ENCODE measurements at places on chromosomes 6 and 20.

DNA sequence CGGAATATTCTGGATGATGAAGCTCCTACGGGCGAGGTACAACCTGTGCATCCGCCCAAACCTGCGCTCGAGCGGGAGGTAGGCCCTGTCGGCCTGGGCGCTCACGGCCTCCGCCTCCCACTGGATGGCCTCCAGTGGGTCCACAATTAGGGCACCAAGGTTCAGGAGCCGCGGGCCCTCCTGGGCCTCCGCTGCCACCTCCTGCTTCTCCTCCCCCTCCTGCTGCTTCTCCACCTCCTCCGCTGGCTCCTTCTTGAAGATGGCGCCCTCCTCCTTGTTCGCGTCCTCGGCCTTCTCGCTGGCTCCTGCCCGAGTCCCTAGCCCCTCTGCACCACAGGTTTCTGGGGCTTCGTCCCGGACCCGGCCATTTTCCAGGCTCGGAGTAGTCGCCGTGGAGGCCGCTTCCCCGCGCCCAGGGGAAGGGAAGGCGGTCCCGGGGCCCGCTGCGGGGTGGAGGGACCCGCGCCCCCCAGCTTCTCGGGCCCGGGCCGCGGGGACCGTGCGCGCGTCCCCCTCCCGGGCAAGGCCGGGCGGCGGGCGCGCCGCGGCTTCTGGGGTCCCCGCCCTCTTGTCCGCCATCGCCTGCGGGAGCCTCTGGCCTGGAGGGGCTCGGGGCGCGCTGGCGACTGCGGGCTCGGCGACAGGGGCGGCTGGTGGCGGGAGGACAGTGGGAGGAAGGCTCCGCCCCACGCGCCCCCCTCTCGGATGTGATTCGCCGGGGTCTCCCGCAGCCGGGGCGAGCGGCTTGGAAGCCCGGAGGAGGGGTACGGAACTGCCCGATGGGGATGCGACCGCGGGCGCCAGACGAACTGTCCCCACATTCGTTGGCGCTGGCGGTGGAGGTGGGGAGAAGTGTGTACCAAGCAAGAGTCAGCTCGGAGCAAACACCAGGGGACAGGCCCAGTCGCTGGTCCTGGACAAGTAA, 17.6 kb downstream of the PLAGL2 start:
- H3K4me3 ChIP-seq = peak overlapping the region; percentile 83
- peak; percentile 86 for DNase-seq
- H3K27me3 ChIP-seq = peaks cover 3% of the 10 kb centered on the region
- peaks cover 56% of the 10 kb centered on the region for H3K4me1 ChIP-seq
- H3K27ac ChIP-seq = peak overlapping the region; percentile 79

DNA sequence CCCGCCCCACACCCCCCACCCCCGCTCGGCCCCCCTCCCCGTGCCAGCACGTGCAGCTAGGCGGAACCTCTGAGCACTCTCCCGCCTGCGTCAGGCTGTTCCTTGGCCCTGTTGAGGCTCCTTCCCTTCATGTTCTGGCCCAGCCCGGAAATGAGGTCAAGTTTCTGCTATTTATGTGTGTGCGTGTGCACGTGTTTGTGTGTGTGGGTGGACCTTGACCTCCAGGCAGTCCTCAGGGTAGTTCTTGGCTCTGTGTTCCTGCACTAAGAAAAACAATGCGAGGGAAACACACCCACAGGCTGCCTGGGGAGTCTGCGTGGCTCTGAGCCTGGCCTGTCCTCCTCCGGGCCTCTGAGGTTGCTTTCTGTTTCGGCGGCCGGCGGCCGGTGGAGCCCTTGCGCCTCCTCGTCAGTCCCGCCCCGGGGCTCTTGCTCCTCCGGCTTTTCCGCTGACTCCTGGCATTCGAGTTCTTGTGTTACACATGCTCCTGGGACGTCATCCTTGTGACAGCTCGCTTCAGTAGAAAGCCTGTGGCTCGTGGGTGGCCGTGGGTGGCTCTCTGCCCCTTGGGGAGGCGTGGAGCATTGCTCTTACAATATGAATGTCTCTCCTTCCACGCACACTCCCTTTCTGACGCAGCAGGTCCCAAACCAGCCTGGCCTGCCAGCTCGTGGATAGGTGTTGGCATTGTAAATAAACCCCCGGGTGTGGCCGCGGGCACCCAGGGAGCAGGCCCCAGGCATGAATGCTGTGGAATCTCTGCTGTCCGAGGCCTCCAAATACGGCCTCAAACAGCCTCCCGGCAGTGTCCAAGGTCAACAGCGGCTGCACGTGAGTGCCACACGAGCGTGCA, 10.0 kb downstream of the SLCO4A1 start:
- peaks cover 30% of the 10 kb centered on the region for H3K4me1 ChIP-seq
- no peak overlapping the region for H3K27ac ChIP-seq
- DNase-seq = peak; percentile 59
- H3K4me3 ChIP-seq = peak overlapping the region; percentile 52

DNA sequence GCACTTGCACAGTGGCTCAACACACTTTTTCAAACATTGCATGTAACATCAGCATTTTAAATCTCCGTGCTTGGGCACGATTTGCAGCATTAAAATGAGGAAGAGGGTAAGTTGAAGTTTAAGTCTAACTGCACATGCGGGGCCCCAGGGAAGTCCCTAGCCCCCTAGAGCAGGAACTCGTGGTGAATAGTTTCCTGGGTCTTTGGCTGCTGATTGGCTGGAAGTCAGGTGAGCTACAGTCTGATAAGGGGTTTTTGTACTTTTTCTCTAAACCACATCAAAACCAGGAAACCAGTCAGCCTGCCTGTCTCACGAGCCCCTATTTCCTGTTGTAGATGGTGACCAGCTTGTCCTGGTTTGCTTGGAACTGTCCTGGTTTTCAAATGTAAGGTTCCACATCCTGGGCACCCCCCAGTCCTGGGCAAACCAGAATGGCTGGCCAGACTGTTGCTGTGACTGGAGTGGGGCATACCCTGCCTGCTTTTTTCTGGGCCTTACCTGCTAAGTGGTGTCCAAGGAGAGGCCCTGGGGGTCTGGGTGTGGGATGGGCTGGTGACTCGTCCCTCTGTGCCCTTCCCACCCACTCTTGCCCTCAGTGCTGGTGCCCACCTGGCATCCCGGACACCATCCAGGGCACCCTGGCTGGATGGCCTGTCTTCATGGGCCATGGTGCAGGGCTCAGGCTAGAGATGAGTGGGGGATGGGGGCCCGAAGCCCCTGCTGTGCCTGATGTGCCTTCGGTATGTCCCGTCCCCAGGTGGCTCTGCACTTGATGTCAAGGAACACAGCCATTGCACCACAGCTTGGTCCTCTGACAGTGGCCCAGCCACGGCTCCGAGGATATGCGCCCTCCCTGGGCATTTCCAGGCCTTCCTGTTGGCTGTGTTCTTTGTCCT, 31.8 kb downstream of the SUN5 start:
- peaks cover 4% of the 10 kb centered on the region for H3K27me3 ChIP-seq
- no peak for DNase-seq
- H3K27ac ChIP-seq = no peak overlapping the region
- H3K36me3 ChIP-seq = no peaks in the 10 kb centered on the region
- H3K4me1 ChIP-seq = peaks cover 34% of the 10 kb centered on the region

- DNase-seq = no peak
- no peak overlapping the region for H3K4me3 ChIP-seq
- peaks cover 27% of the 10 kb centered on the region for H3K4me1 ChIP-seq
- peaks cover 33% of the 10 kb centered on the region for H3K36me3 ChIP-seq
Measured at GRCh38 chr6:35413911-35414310, 38.2 kb upstream of the FANCE start.

DNA sequence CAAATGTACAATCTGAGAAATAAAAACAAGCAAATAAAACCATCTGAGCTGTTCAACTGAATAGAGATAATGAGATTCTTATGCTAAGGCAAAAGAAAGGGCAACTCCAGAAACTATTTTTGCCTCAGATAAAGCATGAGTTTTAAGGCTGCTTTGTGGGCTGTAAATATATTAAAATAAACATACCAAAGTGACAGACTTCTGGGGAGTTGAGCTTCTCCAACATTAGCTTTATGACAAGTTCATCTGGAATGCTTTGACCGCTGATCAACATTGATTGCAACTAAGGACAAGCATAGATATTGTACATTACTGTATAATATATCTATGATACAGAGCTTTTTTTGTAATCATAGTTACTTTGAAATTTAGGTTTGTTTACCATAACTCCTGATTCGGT, 19.3 kb downstream of the AK9 start:
- no peaks in the 10 kb centered on the region for H3K36me3 ChIP-seq
- no peak for DNase-seq
- no peak overlapping the region for H3K27ac ChIP-seq
- no peak overlapping the region for H3K4me3 ChIP-seq
- no peaks in the 10 kb centered on the region for H3K4me1 ChIP-seq

DNA sequence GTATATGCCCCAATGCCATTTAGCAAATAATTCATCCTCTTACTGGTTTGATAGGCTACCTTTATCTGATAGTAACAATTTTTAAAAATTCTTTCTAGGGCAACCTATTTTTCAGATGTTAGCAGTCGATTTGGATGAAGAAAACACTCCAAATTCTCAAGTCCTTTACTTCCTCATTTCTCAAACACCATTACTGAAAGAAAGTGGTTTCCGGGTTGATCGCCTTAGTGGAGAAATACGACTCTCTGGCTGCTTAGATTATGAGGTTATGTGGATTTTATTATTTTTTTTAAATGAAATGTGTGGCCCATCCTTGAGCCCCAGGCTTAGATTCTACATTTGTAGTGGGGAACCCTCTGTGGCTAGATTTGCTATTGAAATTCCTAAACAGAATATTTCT, 26.3 kb downstream of the CDH26 start:
- no peak overlapping the region for H3K4me3 ChIP-seq
- peaks cover 5% of the 10 kb centered on the region for H3K4me1 ChIP-seq
- H3K27me3 ChIP-seq = peaks cover 4% of the 10 kb centered on the region
- no peak overlapping the region for H3K27ac ChIP-seq
- no peak for DNase-seq
- H3K36me3 ChIP-seq = no peaks in the 10 kb centered on the region

DNA sequence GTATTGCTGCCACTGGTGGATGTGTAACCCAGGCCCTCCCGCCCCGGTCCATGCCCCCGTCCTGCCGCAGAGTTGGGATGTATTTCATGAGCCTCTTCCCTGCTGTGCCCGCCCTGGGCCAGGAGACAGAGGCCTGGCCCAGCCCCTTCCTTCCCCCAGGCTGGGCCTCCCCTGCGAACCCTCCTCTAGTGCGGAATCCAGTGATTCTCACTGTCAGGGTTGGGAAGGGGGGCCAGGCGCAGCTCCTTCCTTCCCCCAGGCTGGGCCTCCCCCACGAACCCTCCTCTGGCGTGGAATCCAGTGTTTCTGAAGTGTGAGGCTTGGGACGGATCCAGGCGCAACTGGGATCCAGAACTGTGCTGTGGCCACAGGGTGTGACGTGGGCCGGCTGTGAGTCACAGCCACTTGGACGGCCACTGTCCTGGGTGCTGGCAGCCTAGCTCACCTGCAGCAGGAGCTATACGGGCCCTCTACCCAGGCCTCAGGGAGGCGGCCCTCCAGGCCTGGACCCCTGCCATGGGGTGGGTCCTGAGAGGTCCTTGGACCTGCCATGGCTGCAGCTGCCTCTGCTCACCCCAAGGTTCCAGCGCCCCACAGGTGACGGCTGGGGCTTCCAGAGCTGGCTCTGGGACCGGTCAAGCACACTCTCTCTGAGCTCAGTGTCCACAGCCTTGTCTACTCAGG, 28.3 kb downstream of the COL20A1 start:
- H3K36me3 ChIP-seq = no peaks in the 10 kb centered on the region
- no peak overlapping the region for H3K4me3 ChIP-seq
- H3K27ac ChIP-seq = no peak overlapping the region
- H3K4me1 ChIP-seq = peaks cover 17% of the 10 kb centered on the region

- no peaks in the 10 kb centered on the region for H3K4me1 ChIP-seq
- peaks cover 4% of the 10 kb centered on the region for H3K27me3 ChIP-seq
- H3K4me3 ChIP-seq = no peak overlapping the region
Measured at GRCh38 chr20:41437836-41438235, 71.2 kb upstream of the EMILIN3 start.

GRCh38 chr6:26067367-26067766, 19.9 kb upstream of the HFE start:
- no peaks in the 10 kb centered on the region for H3K27me3 ChIP-seq
- no peaks in the 10 kb centered on the region for H3K36me3 ChIP-seq
- H3K4me3 ChIP-seq = no peak overlapping the region
- H3K27ac ChIP-seq = no peak overlapping the region
- peaks cover 23% of the 10 kb centered on the region for H3K4me1 ChIP-seq

DNA sequence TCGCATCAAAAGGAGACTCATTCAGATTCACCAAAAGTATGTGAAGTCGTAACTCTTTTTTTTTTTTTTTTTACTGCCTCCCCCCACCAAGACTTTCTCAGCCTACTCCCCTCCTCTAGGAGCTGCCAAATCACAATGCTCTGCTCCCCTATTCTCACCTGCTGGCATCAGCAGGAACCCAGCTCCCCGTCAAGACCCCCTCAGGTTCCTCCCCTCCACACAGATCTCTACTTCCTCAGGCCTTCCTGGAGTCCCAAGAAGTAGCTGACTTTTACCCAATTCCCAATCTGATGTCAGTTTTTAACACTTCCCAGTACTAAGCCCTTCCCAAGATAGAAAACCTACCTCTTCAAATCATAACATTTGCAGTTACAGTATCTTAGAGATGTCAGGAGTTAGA, 39.3 kb downstream of the ARHGAP18 start:
- H3K4me3 ChIP-seq = no peak overlapping the region
- H3K36me3 ChIP-seq = no peaks in the 10 kb centered on the region
- H3K27me3 ChIP-seq = peaks cover 6% of the 10 kb centered on the region

GRCh38 chr20:24971376-24972101, 21.0 kb downstream of the APMAP start:
- H3K4me1 ChIP-seq = peaks cover 19% of the 10 kb centered on the region
- no peak overlapping the region for H3K27ac ChIP-seq
- no peaks in the 10 kb centered on the region for H3K27me3 ChIP-seq
- no peak overlapping the region for H3K4me3 ChIP-seq
- H3K36me3 ChIP-seq = peaks cover 83% of the 10 kb centered on the region

GRCh38 chr6:9503111-9503761, 911.6 kb downstream of the TFAP2A start:
- no peak overlapping the region for H3K27ac ChIP-seq
- no peaks in the 10 kb centered on the region for H3K36me3 ChIP-seq
- no peaks in the 10 kb centered on the region for H3K4me1 ChIP-seq
- no peak for DNase-seq

DNA sequence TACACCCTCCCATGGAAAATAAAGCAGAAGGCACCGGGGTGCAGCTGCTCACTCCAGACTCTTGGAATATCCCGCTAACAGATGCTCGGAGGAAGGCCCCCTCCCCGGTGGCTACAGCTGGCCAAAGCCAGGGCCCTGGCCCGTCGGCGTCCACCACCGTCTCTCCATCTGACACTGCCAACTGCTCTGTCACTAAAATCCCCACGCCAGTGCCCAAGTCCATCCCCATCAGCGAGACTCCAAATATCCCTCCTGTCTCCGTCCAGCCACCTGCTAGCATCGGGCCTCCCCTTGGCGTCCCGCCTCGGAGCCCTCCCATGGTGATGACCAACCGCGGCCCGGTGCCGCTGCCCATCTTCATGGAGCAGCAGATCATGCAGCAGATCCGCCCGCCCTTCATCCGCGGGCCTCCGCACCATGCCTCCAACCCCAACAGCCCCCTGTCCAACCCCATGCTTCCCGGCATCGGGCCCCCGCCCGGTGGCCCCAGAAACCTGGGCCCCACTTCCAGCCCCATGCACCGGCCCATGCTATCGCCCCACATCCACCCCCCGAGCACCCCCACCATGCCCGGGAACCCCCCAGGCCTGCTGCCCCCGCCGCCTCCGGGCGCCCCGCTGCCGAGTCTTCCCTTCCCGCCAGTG, 143.9 kb downstream of the SOBP start:
- H3K4me1 ChIP-seq = peaks cover 43% of the 10 kb centered on the region
- DNase-seq = no peak
- no peak overlapping the region for H3K4me3 ChIP-seq
- H3K36me3 ChIP-seq = peaks cover 61% of the 10 kb centered on the region

- DNase-seq = no peak
- H3K4me3 ChIP-seq = no peak overlapping the region
- H3K36me3 ChIP-seq = no peaks in the 10 kb centered on the region
- no peaks in the 10 kb centered on the region for H3K4me1 ChIP-seq
- no peak overlapping the region for H3K27ac ChIP-seq
Measured at GRCh38 chr20:43323592-43323991, 133.9 kb upstream of the PTPRT start.
